ENCODE measurements at places on chromosomes 1 and 21.

DNA sequence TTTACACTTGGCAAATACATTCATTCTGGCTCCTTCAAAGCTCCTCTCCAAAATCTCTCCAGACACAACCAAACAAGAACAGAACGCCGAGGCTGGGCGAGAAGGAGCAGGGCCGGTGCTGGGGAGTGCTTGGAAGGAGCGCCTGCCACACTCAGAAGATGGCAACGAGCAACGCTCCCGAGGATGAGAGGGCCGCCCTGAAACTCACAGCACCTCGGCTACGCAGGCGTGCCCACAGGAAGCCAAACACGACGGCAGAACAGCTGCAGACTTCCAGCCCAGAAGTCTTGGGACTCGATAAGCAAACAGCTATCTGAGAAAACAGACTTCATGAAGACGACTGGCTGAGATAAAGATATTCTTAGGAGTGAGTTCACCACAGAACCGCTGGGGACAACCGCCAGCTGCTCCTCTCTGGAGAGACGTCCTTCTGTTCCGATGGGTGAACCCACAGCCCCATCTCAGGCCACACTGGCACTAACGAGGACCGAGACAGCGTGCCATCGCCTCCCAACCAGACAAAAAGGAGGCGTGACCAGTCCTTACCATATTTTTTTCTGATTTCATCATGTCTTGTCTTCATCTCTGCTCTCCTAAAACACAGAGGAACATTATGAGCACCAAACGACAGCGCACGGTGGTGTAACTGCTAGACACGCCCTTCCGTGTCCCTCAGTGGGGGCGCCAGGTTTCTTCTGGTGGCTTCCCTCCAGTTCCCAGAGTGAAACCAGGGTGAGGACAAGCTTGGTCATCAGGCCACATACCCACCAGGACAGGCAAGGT is 18.6 kb downstream of the PTTG1IP start:
- peak; percentile 78 for DNase-seq

GRCh38 chr1:172977296-172978017 is 73.3 kb downstream of the TNFSF18 start:
- DNase-seq, result no peak

DNA sequence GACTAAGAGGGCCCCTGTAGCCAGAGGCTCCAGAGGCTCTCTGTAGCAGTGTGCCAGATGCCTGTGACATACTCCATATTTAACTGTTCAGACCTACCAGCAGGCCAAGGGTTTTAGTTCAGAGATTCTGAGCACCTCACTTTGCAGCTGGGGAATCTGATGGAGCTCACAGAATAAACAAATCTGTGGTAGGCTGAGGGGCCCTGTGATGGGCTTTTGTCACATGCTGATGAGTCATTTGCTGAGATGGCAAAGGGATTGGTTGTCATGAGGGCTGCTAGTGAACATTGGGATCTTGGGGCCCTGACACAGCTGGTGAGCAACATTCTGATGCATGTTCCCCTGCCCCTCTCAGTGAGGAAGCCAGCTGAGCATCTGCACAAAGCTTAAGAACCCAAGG is 482.2 kb downstream of the CAMTA1 start:
- DNase-seq, result no peak

- DNase-seq, result peak; percentile 5
These were observed 23.4 kb upstream of the TSPAN2 start for GRCh38 chr1:115112496-115113375.

GRCh38 chr1:18948048-18948912 is 8.2 kb downstream of the IFFO2 start:
- peak; percentile 67 for DNase-seq

DNA sequence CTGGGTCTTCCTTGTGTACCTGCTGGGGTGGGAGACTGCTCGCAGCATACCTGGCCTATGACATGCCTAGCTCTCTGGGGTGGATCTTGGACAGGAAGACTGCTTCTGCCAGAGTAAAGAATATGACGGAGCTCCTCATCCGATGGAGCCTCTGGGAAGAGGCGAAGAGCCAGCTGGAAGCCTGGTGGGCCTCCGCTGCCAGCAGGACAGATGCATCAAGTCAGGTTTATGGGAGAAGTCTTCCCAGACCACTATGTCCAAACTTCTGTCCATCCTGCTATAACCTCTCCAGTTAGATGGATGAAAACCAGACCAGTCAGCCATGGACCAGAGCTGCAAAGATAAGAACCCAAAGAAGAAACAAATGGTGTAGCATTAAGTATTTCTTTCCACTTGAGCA is 27.7 kb upstream of the NGF start:
- no peak for DNase-seq

DNA sequence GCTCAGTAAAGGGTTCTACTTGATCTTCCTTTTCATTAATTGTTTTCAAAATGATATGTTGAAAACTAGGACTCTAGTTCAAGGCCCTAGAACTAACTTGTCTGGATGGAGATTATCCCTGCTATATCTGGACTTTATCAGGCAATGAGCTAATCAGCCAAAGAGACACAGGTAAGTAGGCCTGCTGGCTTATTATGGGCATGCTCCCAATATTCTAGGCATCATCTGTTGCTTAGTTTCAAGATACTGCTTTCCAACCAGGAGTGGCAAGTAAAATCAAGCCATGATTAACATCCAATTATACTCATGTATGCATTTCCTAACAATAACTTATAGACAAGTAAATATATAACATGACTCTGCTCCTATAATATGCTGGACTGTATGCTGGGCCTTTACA is 4.2 kb downstream of the DNASE2B start:
- DNase-seq, result no peak

DNA sequence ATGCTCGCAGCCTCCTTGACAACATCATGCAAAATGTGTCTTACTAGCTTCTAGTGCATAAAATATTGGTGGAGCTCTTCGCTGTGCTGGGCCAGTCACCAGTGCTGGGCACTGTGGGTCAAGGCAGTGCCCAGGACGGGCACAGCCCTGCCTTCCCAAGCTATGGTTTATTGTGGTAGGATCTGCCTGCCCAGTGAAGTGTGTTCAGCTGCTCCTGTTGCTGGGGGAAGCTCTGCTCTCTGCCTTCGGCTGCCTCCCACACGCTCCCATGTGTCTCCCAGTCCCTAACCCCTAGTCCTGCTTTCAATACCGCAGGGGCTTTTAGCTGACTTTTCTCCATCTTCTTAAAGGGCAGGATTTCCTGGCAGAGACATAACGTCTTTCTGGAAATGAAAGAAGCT is 15.7 kb downstream of the EPHX1 start:
- no peak for DNase-seq

DNA sequence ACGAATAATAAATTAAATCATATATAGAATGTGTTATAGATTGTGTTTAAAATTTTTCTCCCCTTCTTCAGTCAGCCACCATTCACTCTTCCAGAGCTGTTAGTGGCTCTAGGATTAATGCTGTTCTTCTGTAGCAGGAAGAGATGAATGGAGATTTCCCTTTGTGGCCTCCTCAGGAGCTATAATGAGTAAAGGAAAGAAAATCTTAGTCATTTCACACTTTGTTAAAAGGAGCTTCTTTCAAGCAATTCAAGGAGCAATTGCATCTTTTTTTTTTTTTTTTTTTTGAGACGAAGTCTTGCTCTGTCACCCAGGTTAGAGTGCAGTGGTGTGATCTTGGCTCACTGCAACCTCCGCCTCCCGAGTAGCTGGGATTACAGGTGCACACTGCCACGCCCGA is 23.7 kb upstream of the TMCO2 start:
- no peak for DNase-seq

GRCh38 chr1:25462732-25463131 is 32.0 kb downstream of the MACO1 start:
- DNase-seq, result no peak

- DNase-seq, result no peak
These were observed 197.2 kb downstream of the HHAT start for GRCh38 chr1:210525716-210526454.

- no peak for DNase-seq
These were observed 6.8 kb downstream of the SCYL3 start for GRCh38 chr1:169886931-169887330.

GRCh38 chr1:59640851-59641250 is 173.9 kb upstream of the HOOK1 start:
- no peak for DNase-seq

DNA sequence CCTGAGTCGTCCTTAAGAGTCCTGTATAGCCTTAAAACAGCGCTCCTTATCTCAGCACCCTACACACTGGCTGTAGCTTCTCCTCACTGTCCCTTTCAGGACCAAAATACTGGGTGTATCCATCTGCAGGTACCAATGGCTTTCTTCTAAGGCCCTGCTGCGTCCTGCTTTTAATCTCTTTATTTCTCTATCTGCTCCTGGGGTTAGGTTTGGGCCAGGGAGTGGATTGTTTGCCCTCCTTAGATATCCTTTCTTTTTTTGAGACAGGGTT is 12.1 kb downstream of the IL6R start:
- DNase-seq, result no peak

DNA sequence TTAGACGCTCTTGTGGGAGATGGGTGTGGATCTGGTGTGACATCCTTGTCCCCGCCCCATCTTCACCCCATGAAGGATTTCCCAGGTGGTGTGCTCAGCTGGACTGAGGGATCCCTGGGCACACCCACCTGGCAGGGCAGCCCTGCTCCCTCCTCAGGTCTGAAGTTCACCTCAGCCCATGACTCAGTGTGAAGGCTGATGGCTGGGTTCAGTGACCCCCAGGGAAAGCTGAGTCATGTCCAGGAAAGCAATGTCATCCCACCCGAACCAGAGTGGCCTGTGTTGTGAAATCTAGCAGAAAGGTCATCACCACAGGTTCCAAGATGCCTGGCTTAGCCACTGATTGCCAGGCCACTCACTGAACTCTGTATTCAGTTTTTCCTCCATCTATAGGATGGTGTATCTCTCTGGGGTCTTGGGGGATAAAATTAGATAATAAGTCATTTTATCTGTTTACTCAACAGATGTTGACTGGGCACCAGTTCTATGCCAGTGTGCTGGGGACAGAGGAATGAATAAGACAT is 97.7 kb upstream of the JUN start:
- DNase-seq, result no peak

GRCh38 chr1:32115496-32115895 is 7.6 kb downstream of the KPNA6 start:
- no peak for DNase-seq

DNA sequence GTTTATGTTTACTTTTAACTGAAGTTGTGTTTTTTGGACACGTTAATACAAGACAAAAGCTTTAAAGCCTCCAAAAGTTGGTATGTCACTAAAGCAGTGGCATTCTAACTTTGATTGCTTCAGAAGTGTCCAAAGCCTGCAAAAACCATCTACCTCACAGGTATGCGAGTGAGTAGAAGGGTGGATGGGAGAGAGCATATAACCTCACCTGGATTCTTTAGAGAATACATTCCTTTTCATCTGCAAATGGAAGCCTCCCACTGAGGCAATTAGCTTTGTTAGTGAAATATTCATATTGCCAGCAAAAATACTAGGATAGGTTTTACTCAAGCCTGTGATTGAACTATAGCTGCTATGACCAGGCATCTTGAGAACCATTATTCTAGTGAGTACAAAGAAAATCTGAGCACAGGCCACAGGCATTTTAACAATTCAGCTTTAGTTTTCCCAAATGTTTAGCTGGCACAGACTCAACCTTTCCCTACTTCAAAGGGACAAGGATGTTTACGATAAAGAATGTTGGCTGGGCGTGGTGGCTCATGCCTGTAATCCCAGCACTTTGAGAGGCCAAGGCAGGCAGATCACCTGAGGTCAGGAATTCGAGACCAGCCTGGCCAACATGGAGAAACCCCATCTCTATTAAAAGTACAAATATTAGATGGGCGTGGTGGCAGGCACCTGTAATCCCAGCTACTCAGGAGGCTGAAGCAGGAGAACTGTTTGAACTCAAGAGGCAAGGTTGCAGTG is 39.7 kb downstream of the MAP3K21 start:
- DNase-seq, result no peak

- peak; percentile 21 for DNase-seq
These were observed 6.8 kb downstream of the RPE65 start for GRCh38 chr1:68442822-68443556.

DNA sequence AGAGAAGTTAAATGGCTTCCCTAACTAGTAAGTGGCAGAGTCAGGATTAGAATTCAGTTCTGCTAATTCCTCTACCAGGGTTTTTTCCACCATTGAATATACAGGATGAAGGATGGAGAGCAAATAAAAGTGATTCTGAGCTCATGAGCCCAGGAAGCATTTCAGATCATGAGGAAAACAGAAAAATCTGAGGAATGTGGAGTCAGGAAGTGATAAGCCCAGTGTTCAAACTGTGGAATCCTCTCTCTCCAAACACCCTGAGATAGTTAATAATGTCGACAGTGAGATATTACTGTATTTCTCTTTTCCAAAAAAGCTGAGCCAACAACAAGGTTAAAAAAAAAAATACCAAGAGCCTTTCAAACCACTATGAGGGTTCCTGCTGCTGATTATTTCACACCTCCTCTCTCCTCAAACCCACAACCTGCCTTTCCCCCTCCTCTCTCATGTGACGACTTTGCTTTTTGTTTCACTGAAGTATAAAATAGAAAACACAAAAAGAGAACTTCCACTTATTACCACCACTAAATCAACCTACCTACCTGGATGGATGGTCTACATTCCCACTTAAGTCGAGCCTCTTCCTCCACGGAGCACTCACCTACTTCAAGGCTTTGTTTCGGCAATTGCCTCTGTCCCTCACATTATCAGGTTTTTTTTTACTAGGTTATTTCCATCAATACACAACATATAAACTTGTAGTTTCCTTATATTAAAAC is 8.9 kb downstream of the SLAMF1 start:
- no peak for DNase-seq

GRCh38 chr1:24043345-24044032 is 63.4 kb upstream of the SRSF10 start:
- DNase-seq, result no peak

- DNase-seq, result peak; percentile 46
These were observed 3.9 kb downstream of the RNF220 start for GRCh38 chr1:44408632-44409602.

GRCh38 chr1:20100632-20101355 is 18.5 kb downstream of the PLA2G2D start:
- no peak for DNase-seq

DNA sequence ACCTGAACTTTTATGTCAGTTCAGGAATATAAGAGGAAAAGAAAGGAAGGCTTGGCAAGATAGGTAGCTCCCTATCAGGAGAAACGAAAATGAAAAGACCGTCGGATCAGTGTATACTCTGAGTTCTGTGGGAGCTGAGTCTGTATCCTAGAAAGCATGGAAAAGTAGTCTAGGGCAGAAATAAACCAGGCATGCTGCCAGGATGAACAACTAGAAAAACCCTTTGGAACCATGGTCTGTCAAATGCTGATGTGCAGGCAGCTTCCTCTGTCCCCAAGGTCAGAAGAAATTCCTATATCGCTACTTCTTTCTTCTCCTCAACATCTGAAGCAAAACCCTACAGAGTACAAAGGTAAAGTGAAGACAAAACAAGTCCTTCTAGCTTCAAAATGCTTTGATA is 268.8 kb downstream of the ST6GALNAC3 start:
- DNase-seq, result no peak

GRCh38 chr21:46634427-46634826 is 1.0 kb upstream of the PRMT2 start:
- DNase-seq, result no peak

Measured in bone marrow (tissue), 2 donors.